ENCODE measurements at places on chromosomes 7 and 10. TPM values are rescaled to one million over a fixed set of nuclear protein-coding genes. Genes with fewer than 3 reads are reported as not detected.

HOXA7 gene
- 12.0 TPM for total RNA-seq

SLC13A1 gene
- 0.10 TPM for total RNA-seq

TSPAN33 gene
- 5.3 TPM for total RNA-seq

PON3 gene
- not detected for total RNA-seq

TDRD1 gene
- 0.07 TPM for total RNA-seq

SLC29A4 gene
- total RNA-seq, result 6.8 TPM

HMX3 gene
- total RNA-seq, result 0.29 TPM

ZNF138 gene
- total RNA-seq, result 14.8 TPM

JAKMIP3 gene
- 0.85 TPM for total RNA-seq

CLRN3 gene
- total RNA-seq, result not detected

ZDHHC16 gene
- 18.5 TPM for total RNA-seq

LRRD1 gene
- total RNA-seq, result 0.52 TPM

HMX2 gene
- total RNA-seq, result 0.11 TPM

DNA sequence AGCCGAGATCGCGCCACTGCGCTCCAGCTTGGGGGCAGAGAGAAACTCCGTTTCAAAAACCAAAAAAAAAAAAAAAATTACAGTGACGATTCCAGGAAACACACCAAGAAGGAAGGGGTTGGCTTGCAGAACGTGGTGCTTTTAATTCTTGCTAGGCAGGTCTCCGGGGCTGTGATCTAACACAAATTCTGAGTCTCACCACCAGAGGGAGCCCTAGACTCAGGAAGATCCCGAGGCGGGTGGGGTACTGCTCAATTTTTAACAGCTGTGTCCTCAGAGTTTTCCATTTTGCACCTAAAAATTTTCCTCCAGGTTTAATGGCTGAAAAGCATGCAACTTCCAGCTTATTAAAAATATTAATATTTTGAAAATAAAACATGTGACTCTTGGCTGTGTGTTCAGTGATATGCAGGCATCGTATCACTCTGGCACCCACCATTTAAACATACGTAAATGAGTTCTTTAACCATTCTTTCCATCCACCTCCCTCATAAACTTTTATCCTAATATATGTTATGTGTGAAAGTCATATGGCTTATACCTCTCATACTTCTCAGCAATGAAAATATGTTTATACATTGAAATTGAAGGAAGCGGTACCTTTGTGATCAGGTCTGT, 26.5 kb upstream of the NUB1 start:
- ATAC-seq, result peak; percentile 73

DNA sequence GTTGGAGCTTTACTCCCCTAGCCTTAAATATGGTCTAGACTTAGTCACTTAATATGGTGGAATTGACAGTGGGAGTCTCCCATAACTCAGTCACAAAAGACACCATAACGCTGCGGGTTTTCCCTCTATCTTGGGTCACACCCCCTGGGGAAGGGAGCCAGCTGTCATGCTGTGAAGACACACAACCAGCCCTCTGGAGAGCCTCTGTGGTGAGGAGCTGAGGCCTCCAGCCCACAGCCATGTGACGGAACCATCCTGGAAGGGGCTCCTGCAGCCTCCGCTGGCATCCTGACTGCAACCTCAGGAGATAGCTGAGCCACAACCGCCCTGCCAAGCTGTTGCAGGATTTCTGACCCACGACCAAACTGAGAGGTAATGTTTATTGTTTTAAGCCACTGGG, 37.9 kb downstream of the PAXIP1 start:
- ATAC-seq, result no peak

DNA sequence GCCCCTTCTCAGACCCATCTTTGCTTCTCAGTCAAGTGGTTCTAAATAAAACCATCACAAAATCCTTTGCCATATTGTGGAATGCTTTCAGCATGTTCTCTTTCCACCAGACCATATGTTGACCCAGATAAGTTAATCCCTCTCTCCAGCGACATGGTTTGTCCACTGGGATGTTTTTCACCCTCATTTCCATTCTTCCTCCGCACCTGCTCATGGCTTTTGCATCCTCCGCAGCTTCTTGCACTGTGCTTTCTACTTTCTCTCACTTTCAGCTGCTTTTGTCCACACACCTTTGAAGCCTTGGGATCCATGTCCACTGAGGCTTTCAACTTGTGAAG, 52.3 kb upstream of the WAC start:
- ATAC-seq, result no peak

- ATAC-seq, result no peak
Observed at GRCh38 chr10:102613286-102613685, 31.0 kb upstream of the TRIM8 start.

DNA sequence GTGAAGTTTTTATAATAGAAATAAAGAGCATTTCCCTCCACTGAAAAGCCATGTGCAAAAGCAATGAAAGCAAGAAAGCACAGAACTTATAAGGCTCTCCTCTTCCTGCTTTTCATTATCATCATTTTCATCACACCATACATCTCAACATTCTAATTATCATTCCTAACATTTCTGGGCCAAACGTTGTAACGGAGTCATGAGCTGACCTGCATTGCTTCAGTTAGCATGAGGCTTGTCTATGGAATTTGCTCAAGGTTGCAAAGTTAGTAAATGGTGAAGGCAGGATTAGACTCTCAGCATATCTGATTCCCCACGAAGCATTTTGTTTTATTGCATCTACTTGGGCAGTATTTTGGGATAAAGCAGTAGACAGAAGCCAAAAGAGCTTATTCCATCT, 11.4 kb downstream of the SCIN start:
- ATAC-seq, result no peak

- no peak for ATAC-seq
Observed at GRCh38 chr10:84348447-84348846, 20.1 kb downstream of the CCSER2 start.

DNA sequence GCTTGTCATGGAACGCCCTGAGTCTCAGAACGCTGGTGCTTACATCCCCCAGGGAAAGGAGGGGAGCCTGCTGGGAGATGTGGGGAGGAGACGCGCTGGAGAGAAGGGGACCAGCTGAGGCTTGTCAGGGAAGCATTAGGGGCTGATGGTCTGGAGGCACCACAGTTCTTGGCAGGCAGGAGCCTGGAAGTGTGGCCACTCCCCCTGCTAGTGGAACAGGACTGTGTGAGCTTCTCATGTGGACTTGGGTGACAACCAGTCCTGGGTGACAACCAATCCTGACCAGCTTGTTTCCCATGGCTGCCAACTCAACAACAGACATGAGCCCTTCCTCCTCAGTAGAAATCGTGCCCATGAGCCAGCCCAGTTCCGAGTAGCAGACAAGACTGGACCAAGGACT, 87.8 kb downstream of the SPDYE5 start:
- no peak for ATAC-seq

DNA sequence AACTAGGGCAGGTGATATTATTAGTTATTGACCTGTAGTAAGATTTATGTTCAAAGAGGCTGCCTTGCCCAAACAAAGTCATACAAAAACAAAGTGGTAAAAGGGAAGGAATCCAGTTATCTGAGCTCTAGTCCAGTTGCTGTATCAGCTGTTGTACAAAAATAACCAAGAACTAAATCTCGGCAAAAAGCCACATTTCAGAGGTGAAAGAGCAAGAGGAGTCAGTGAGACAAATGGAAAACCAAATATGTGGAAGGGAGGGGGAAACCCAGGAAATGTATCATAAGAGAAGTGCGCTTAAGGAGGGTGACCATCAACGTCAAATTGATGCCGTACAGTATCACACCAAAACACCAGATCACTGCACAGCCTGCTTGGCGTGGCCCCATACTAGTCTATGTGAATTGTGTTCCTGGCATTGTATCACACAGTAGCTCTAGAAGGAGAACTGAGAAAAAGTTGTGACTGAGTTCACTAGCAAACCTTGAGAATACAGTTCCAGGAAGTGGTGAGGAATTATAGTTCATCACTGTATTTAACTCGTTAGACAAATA, 6.4 kb downstream of the AGBL3 start:
- ATAC-seq, result no peak

GRCh38 chr7:111215550-111215949, 124.6 kb downstream of the LRRN3 start:
- no peak for ATAC-seq

GRCh38 chr10:107215681-107216080, 51.2 kb upstream of the SORCS1 start:
- no peak for ATAC-seq

DNA sequence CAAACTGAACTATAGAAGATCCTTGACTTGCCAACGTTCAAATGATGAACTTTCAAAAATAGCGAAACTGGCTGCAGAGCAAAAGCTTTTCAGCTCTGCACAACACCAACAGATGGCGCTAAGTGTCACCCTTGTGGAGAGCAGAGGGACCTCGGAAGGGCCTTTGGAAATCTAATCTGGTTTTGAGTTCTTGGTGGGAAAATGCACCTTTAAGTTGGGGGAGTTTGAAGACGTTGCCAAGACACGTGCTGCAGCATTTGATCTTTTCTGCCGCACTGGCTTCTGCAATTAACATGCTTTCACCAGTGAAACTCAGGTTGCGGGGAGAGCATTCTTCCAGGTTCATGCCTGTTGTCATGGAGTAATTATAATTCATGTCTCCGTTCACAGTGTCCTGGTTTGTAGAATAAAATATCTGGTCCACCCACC, 26.3 kb upstream of the WDR11 start:
- ATAC-seq, result peak; percentile 53

GRCh38 chr7:133452577-133452976, 199.7 kb downstream of the EXOC4 start:
- peak; percentile 62 for ATAC-seq

- no peak for ATAC-seq
Observed at GRCh38 chr7:128842674-128843641, 12.8 kb downstream of the FLNC start.

DNA sequence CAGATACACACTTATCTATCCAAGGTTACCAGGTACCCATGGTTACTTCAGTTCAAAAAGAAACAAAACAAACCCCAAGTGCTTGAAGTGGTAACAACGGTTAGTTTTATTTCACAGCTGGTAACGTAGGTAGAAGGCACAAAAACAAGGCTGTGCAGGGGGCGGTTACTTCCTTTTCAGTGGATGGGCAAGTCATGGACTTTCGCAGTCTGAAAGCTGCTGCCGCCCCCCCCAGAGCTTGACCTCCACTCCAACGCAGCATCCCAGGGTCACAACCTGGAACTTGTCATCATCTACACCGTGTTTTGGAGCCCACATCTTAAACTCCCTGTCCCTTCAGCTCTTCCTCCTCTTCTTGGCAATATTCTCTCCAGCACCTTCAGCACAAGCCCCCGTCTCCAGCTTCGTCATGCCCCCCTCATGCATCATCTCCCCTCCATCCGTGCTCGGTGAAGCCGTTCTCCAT, 181.2 kb upstream of the ITGB1 start:
- ATAC-seq, result no peak

- ATAC-seq, result no peak
Observed at GRCh38 chr7:27243340-27244163, 950 bp downstream of the EVX1 start.

DNA sequence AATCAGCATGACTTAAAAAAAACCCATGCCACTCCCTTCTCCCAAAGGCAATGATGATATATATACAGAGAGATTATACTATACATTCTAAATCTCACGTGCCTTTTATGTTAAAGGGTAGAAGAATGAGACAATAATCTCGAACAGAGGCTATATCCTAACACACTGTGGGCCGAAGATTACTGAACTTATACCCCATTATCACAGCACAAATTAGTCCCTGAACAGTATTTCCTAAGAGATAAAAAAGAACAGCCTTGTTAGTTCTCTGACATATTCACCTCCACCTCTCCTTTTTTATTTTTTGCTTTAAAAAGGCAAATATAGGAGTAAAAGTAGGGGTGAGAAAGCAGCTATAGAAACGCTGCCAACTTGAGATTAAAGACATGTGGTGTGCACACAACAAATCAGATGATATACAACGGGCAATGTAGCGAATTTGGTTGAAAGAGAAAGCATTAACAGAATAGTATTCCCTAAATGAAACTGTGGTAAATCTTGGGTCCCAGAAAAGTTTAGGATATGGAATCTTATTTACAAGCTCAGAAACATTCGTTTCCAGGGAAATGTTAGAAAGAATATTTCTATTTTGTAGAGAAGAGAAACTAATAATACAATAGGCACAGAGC, 69.5 kb downstream of the JMJD1C start:
- peak; percentile 42 for ATAC-seq

GRCh38 chr10:60883187-60883586, 60.8 kb downstream of the RHOBTB1 start:
- ATAC-seq, result no peak

- ATAC-seq, result no peak
Observed at GRCh38 chr10:124740369-124741280, 3.6 kb downstream of the FAM53B start.

- ATAC-seq, result no peak
Observed at GRCh38 chr7:120373174-120373573, 100.2 kb downstream of the KCND2 start.

GRCh38 chr7:138853448-138853847, 55.5 kb upstream of the ATP6V0A4 start:
- ATAC-seq, result no peak

GRCh38 chr10:54159924-54160323, 641.1 kb downstream of the PCDH15 start:
- ATAC-seq, result no peak

- no peak for ATAC-seq
Observed at GRCh38 chr7:131546126-131546525, 10.3 kb downstream of the PODXL start.

GRCh38 chr10:131363416-131363815, 51.9 kb upstream of the TCERG1L start:
- ATAC-seq, result no peak

- no peak for ATAC-seq
Observed at GRCh38 chr7:69714886-69715576, 116.8 kb downstream of the AUTS2 start.

DNA sequence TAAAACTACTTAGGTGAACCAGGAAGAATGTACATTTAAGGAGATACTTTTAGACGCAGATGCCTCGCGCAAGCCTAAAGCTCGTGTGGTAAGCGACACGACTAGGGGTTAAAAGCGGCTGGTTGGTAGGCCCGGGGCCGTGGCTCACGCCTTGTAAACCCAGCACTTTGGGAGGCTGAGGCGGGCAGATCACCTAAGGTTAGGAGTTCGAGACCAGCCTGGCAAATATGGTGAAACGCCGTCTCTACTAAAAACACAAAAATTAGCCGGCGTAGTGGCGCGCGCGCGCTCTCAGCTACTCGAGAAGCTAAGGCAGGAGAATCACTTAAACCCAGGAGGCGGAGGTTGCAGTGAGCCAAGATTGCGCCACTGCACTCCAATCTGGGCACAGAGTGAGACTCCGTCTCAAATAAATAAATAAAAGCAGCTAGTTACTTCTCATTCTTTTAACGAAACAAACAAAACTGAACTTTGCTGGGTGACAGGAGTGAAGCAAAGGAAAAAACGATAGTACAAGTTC, 879 bp downstream of the NUDT5 start:
- peak; percentile 13 for ATAC-seq

GRCh38 chr10:10320956-10321355, 696.7 kb upstream of the CELF2 start:
- ATAC-seq, result no peak

DNA sequence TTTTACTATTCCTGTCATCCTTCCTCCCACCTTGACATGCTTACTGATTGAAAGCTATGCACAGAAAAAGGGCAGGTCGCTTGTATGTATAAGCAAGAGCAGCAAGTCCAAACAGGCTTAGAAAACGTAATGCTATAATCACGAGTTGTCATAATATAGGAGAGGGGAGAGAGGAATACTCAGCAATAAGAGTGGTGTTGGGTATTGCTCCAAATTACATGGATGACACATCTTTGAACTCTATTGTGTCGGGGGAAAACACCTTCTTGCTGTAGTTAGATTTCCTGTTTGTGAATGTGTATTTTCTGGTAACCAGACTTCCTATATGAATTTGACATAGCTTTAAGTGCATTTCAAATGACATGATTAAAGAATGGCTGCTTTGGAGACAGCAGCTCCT, 7.5 kb downstream of the MET start:
- peak; percentile 37 for ATAC-seq

Data from motor neuron (in vitro differentiated cells).